Gastrocnemius medialis (tissue), 4 donors: ENCODE measurements at places on chromosomes 7 and 10. TPM values are rescaled to one million over a fixed set of nuclear protein-coding genes. Genes with fewer than 3 reads are reported as not detected.

IL15RA gene
- total RNA-seq, result 15.8 TPM

DNA sequence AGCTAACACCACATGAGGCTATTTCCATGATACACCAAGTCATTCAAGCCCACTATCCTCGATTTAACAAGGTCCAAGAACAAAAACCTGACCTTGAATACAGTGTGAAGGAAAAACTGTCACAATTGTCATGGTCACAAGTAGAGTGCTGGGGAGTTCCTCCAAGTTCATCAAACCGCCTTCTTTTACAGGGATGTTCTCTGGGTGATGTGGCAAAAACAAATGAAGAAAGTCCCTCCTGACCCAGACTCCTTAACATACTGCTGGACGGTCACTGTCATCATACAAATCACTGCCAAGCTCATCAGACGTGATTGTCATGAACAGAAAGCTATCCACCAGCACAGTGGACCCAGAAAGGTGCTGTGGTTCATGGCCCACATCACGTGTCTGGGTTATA lies 28.9 kb downstream of the HIPK2 start:
- H3K27ac ChIP-seq, result peak overlapping the region; percentile 91
- H3K36me3 ChIP-seq, result no peaks in the 10 kb centered on the region
- H3K4me3 ChIP-seq, result peak overlapping the region; percentile 23
- H3K4me1 ChIP-seq, result peaks cover 80% of the 10 kb centered on the region

DNA sequence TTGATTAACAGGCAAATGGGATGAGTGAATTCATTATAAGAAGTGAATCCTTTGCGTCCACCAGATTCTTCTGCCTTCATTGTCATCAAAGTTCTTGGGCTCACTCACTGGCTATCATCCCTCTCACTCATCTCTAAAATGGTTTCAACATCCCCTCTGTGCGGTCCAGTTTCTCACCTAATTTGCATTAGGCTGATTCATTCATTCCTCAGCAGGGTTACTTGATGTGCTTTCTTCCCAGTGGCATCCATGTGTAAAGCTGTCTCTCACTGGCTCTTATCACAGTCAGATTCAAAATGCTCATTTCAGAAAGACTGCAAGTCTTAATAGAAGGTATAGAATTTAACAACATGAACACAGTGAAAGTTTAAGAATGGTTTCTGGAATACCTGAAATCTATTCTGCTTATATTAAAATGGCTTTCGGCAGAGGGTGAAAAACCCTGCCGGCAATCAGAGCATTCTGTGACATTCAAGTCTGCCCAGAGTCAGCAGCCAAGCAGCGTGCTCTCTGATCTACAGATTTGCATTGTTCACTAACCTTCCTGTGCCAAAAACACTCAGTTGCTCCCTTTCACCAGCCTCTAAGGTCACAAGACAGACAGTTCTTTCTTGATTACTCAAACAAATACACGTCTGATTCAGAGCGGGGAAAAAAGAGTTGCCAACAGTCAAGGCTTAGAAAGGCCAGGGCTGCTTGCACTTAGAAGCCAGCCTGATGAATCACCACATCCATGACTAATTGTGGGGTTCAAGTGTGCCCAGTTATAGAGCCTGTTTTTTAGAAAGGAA lies 106.7 kb downstream of the TES start:
- no peak overlapping the region for H3K4me3 ChIP-seq
- peak overlapping the region; percentile 74 for H3K27ac ChIP-seq
- H3K4me1 ChIP-seq, result peaks cover 23% of the 10 kb centered on the region
- DNase-seq, result peak; percentile 59
- H3K36me3 ChIP-seq, result no peaks in the 10 kb centered on the region

DNA sequence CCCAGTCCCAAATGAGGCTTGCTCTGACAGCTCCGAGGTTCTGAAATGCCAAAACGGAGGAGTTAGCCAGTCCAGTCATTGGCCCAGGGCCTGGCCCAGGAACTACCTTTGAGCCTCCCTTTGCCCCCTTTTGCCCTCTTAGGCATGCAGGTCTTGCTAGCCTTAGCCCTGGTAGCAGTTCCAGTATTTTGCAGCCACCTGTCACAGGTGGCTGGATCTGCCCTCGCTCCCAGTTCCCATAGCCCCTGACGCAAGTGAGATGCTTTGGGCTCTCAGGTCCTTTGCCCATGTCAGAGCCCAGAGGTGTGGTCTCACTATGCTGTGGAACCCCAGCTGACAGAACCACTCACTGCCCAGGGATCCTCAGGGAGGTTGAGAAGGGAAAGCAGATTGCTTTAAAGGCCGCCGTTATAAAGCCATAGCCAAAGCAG lies 42.0 kb downstream of the GPRIN2 start:
- no peak for DNase-seq
- H3K36me3 ChIP-seq, result no peaks in the 10 kb centered on the region
- H3K27me3 ChIP-seq, result peaks cover 3% of the 10 kb centered on the region
- no peak overlapping the region for H3K4me3 ChIP-seq
